Left ventricle myocardium inferior (tissue), 1 donor: ENCODE measurements at places on chromosomes 5 and 9. TPM values are rescaled to one million over a fixed set of nuclear protein-coding genes. Genes with fewer than 3 reads are reported as not detected.
A peak's percentile ranks its signal among the peaks of the same experiment; 100 is the strongest.

Gene CCDC171
- 1.8 TPM for total RNA-seq

Gene ZDHHC11B
- total RNA-seq: 13.4 TPM

Gene ICE1
- total RNA-seq: 17.5 TPM

GRCh38 chr5:35408146-35408545 is 177.9 kb upstream of the PRLR start:
- DNase-seq: no peak

- DNase-seq: peak; percentile 83
These were observed 535 bp upstream of the NFIB start for GRCh38 chr9:14314424-14314928.

GRCh38 chr9:106111039-106111730 is 416.8 kb downstream of the TMEM38B start:
- no peak for DNase-seq

GRCh38 chr9:38232895-38233294 is 159.6 kb upstream of the ALDH1B1 start:
- DNase-seq: no peak
